Non-pigmented ciliary epithelial cell (primary cell): ENCODE measurements at places on chromosomes 7 and 10.

DNA sequence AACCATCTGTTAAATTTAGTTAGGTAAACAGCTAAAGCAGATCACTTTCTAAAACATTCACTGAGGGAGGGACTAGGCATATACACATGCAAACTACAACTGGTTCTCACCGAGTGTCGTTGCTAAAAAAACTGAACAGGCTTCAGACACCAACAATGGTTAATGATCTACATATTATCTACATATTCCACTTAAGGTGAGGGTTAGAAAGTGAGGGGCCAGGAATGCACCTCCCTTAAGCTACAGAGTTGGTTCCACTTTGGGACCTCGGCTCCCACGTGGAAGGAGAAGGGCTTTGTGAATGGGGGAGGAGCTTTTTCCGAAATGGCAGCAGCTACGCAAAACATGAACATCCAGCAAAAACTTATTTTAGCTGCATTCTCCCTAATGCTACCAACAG lies 5.8 kb downstream of the CTBP2 start:
- DNase-seq = no peak

GRCh38 chr10:48550977-48551376 lies 53.9 kb downstream of the ARHGAP22 start:
- no peak for DNase-seq

- DNase-seq = no peak
Measured at GRCh38 chr10:60955316-60955715, 11.3 kb upstream of the RHOBTB1 start.

DNA sequence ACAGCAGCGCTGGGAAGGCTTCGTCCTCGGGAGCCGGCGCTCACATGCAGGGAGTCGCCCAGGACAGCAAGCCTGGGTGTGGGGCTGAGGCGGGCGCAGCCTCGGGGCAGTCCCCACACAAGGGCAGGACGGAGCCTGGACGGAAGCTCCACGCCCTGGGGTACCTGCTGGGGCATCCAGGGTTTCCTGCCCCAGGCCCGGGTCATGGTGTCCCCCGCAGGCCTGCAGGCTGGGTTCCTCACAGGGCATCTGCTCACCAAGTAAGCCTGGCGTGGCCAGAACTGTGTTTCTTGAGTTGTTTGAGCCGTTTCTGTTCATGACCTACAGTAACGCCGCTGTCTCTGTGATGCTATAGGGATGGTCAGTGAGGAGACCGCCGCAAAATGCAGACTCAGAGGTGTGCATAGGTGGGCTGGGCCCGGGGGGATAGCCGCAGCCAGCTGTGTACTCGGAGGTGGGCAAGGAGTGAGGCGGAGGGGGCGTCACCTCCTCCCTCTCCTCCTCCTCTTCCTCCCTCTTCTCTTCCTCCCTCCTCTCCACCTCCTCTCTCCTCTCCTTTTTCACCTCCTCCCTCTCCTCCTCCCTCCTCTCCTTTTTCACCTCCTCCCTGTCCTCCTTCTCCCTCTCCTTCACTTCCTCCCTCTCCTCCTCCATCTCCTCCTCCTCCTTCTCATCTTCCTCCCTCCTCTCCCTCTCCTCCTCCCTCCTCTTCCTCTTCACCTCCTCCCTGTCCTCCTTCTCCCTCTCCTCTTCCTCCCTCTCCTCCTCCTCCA lies 438.9 kb downstream of the DNAJB6 start:
- no peak for DNase-seq

DNA sequence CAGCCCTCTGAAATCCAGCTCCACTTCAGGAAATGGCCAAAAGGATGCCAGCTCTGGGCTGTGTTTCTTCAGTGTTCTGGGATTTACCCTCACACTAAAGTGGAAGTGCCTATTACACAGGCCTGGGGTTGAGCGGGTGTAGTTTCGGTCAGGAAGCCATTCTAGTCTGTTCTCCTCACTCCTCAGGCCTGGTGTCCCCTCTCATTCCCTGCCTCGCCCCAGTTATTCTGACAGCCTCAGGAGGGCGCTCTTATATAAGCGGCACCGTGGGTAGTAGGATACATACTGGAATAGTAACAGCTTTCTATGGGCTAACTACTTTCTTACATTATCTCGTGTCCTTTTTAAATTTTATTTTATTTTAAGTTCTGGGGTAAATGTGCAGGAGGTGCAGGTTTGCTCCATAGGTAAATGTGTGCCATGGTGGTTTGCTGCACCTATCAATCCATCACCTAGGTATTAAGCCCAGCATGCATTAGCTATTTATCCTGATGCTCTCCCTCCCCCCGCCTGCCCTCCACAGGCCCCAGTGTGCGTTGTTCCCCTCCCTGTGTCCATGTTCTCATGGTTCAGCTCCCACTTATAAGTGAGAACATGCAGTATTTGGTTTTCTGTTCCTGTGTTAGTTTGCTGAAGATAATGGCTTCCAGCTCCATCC lies 12.2 kb upstream of the LGI1 start:
- no peak for DNase-seq

DNA sequence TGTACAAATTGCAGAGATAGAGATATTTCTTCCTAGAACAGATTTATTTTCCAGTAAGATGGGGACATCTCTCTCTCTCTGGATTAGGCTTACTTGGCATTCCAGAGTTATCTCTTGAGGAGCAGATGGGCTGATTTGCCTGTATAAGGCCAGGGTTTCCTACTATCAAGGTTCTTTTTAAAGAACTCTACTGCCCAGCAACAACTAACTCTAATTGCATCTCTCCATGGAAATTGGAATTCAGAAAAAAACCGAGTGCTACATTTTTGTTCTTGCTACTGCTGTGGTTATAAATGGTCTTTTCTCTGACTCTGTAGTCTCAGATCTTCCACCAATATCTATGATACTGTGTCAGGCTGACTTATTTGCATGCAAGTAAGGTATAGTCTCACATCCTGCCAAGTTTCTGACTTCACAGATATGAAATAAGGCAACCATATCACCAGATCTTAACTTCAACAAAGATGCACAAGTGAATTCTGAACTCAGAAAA lies 161.1 kb downstream of the CRPPA start:
- DNase-seq = no peak

DNA sequence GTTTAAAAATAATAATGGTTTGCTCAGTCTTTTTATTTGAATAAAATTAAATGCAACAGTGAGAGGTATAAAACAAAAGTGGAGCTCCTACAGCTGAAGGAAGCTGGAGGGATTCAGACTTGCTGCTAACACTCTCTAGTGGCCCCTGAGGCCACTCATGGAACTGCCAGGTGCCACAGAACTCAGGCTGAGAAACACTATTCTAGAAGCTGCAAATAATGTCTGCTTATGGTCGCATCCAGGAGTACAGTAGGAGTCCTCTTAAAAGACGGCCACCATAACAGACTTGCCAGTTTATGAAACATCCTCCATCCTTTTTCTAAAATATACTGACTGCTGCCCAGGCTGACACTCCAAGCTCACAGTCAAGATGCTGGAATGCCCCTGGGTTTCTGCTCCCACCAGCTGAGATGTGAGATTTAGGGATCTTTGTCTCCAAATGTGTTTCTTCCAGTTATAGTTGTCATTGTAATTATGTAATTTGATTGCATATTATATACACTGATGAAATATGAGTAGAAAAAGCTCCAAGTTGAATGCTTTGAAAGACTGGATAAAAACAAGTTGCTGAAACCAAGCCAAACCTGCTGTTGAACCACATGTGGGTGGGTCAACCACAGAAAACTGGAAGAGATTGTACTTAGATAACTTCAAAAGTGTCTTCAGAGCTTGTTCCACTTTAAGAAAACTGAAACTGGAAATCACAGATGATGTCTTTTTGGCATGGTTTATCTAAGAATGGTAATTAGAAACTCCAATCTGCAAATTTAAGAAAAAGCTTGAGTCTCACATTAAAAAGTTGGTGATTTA lies 213.7 kb upstream of the AOAH start:
- DNase-seq = no peak

- DNase-seq = no peak
Measured at GRCh38 chr7:27520815-27521790, 141.6 kb downstream of the HIBADH start.

DNA sequence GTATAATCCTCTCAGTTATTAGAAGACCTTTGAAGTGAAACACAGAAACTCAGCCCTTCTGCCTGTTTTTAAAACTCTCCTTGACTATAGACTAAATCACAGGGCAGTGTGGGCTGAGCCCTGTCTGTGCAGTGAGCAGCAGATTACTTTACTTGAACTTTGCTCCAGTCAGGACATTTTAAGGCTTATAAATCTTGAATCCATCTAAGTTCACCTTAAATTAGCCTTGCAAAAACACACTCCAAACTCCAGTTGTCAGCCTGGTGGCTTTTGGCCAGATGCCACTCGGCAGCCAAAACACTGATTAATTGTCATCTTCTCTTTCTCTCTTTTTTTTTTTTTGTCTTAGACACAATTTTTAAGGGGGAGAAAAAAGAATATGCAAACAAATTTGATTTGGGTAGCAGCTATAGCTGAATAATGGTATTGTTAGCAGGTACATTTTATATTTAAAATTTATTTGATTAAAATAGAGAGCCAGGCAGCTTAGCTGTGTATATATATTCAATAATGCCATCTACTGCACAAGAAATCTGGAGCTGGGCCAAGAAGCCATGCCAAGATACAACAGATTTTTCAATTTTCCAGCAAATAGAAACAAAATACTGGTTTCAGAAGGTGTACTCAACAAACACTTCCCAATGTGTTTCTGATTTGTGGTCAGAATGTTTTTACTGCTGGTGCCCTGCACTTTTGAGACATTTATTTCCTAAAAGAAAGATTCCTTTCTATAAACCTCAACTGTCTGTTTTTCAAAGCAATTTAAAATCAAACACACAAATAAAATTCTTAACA lies 247.7 kb downstream of the TFEC start:
- no peak for DNase-seq

DNA sequence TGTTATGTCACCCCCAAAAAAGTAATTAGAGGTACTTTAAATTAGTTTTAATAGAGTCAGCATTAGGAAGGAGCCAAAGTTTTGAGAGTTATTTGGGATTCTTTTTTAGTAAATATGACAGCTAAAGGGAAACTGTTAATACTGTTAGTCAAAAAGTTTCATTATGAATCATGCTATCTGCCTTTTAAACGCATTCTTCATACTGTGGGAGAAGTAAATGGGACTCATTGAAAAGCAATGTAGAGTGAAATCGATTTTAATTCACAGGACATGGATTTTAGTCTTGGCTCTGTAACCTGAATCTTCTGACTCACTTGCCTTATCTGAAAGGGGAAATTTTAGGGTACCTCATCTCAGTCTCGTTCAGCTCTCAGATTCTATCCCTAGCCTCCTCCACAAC lies 105.1 kb downstream of the AASS start:
- peak; percentile 8 for DNase-seq

DNA sequence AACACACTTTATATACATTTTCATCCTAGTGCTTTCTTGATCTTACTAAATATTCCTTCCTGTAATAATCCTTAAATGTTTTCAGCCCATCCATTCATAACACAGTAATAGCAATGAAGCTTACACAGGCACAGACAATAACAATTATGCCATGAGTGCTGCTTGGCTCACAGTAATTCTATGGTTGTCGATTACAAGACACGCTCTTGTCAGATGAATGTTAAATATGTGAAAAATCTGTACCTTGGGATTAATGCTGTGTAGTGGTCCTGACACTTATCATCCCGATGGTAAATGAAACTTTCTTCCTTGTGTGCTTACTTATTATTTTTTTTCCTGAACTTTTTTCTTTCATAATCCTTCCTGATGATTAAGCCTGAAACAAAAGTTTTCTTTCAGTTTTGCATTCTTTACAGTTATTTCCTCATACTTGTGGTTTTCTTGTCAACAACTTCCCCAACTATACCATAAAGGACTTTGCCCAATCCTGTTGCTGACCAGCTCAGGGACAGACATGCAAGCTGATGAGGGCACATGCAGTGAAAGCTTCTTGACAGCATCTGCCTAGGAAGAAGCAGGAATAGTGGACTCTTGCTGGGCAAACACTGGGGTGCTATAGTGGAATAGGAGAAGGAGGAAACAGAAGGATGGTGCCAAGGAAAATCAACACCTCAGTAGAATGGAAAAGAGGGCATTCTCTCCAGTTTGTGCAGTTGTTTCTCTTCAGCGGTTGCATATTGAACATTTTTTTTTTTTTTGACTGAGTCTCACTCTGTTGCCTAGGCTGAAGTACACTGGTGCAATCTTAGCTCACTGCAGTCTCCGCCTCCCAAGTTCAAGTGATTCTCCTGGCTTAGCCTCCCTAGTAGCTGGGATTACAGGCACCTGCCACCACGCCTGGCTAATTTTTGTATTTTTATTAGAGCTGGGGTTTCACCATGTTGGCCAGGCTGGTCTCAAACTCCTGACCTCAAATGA lies 6.7 kb upstream of the MGAM2 start:
- DNase-seq = no peak

DNA sequence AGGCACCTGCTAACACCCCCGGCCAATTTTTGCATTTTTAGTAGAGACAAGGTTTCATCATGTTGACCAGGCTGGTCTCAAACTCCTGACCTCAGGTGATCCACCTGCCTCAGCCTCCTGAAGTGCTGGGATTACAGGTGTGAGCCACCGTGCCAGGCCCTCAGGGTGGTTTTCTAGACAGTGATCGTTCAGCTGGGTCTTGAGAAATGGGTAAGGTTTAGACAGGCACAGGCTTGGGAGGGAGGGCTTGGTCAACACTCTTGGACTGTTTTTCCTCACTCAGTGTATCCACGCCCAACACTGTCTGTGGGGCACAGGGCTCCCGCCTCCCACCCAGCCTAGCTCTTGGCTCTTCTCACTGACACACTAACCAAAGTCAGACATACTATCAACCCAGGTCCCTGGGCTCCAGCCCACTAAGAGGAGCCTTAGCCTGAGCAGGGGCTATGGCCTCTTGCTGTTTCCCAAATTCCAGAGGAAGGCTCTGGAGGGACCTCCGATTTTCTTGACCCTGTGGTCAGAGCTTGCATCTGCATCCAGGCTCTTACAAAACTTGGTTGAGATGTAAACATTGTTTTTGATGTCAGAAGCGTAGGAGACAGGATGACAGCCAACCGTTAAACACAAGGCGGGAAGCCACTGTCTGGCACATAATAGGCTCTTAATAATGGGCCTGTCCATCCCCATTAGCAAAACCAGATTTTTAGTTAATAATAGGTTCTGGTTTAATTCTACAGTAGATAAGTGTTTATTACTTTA lies 143.9 kb downstream of the PRKAG2 start:
- no peak for DNase-seq

DNA sequence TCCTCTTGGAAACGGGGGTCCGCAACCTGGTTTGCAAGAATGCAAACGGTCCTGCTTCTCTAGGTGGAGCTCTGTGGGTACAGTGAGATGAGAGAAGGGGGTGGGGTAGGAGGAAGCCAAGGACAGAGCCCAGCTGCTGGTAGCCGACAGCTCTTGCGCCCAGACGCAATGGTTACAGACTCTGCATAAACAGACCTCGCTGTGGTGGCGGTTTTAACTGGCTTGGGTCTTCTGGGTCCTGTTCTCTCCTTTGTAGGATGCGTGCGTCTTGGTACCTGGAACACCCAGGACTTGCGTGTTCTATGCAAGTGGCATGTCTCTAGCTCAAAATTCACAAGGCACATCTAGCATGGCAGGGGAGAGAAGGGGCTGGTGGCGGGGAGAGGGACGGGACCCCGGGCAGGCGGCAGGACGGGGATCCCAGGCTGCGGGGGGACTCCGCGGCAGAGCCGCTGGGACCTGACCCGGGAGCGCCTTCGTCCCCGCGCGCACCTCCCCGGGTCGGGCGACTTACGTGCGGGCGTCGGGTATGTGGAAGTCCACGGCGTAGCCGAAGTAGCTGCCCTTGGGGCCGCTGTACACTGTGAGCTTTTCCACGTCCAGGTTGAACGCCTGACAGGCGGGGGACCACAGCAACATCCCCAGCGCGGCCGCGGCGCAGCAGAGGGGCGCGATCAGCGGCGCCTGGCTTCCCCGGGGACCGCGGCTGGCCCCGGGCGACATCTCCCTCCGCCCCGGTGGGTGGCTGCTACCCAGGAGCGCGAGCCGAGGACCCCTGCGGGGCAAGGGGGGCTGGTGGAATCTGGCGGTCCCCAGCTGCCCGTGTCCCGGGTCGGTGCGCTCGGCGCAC lies 448 bp downstream of the ITGA8 start:
- no peak for DNase-seq
